ENCODE measurements at places on chromosomes 2 and 18.

DNA sequence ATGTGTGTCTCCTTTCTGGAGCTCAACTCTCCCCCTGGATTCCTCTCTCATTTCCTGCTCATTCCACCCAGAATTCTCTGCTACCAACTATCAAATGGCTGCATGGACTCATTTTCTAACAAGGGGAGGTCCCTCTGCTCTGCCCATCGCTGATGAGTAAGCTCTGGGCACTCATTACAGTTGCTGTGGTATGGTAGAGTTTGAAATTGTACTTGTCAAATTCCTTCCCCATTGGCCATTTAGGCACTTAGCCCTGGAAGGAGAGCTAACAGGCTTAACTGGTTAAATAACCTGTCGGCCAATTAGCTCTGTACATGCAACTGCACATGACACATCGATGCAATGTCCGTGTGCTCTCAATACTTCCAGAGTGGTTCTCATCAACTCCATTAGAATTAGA is 20.4 kb downstream of the COL6A3 start:
- no peak for DNase-seq

GRCh38 chr18:62460851-62461300 is 61.9 kb upstream of the ZCCHC2 start:
- DNase-seq: no peak

GRCh38 chr2:168614172-168615018 is 158.3 kb downstream of the CERS6 start:
- no peak for DNase-seq

GRCh38 chr2:10007921-10008808 is 35.2 kb upstream of the KLF11 start:
- DNase-seq: no peak

DNA sequence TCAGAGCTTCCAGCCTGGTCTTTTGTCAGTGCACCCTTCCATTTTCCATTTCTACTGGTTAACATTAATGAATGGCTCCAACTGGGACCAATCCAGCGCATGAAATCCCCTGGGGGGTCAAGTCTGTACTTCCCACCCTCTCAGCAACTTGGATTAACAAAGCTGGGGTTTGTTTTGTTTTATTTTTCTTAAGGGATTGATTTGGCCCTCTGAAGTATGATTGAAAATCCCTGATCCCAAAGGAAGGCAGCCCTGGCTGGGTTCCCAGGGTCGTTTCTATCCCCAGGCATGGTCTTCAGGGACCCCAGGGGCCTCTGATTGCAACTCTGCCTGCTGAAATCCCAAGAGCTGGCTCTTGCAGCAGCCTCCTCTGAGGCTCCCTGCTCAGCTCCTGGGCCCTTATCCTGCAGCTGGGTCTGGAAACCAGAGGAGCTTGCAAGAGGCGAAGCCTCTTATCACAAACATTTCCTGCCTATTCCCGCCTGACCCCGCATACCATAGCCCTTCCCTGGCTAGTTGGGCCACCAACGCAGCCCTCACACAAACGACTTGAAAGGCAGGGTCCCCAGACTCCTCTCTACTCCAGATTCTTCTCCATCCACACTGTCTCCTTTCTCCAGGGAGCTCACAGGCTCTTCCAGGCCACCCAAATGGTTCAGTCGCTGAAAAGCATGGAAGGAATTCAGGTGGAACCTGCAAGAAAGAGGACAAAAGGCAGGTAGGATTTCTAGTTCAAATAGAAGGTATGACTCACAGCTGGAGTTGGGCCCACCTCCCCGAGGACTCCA is 109.7 kb upstream of the PKDCC start:
- DNase-seq: no peak

- no peak for DNase-seq
Measured at GRCh38 chr2:150520887-150521664, 33.6 kb upstream of the RND3 start.

DNA sequence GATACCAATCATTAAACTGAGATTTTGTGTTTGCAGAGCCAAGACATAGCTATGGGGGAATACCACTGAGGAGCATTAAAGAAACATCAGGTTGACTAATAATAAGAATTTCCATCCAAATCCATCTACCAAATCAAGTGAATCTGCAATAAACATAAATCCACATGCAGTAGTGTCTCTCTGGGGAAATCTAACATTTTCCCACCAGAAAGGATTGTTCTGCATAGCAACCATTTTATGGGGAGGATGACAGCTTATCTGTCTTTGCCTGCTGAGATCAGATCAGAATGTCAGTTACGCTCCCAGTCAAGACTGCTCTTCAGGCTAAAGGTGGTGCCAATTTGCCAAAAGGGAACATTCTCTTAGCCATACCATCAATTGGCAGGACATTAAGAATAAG is 1098.9 kb upstream of the CHAC2 start:
- no peak for DNase-seq

DNA sequence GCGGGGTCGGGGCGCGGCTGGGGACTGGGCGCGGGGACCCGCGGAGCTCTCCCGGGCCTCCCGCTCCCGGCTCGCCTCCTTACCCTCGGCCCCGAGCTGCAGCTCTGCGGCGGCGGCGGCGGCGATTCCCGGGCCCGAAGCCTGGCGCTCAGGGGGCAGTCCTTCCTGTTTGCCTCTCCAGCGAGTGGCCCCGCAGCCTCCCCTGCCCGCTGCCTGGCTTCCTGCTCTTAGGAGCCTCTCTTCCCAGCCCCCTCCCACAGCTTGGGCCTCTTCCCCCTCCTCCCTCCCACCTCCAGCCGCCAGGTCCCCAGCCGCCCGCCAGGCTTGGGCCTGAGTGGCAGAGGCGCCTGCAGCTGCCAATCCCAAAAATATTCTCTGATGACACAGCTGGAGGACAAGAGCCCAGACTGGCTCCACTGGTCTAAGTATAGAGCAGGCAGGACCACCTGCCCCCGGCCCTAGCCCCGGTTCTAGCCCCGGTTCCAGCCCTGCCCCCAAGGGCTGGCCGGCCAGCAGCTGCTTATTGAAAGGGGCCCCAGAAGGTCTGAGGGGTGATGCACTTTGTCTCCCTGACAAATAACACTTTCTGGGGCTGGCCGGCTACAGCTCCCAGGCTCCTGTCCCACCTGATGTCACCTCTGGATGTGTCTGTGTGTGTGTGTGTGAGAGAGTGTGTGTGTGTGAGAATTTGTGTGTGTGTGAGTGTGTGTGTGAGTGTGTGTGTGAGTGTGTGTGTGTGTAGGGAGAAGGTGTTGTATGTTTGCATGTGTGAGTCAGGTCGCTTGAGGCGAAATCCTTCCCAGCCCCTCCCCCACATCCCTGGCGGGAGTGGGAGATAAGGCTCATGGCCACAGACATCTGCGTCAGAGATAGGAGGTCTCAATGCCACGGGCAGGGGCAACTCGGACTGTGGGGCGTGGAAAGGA is at the start of gene OBSL1:
Gene OBSL1, minus strand, starts transcription at position 229 of the 926 bp plus-strand sequence. CDS start 307 bp downstream, outside the sequence.
- peak; percentile 88 for DNase-seq

GRCh38 chr2:102366406-102367112 is 11.0 kb downstream of the IL18R1 start:
- no peak for DNase-seq

GRCh38 chr2:239765076-239765845 is 259.9 kb downstream of the NDUFA10 start:
- peak; percentile 37 for DNase-seq

- DNase-seq: no peak
Measured at GRCh38 chr2:30127016-30127893, 19.6 kb upstream of the YPEL5 start.

DNA sequence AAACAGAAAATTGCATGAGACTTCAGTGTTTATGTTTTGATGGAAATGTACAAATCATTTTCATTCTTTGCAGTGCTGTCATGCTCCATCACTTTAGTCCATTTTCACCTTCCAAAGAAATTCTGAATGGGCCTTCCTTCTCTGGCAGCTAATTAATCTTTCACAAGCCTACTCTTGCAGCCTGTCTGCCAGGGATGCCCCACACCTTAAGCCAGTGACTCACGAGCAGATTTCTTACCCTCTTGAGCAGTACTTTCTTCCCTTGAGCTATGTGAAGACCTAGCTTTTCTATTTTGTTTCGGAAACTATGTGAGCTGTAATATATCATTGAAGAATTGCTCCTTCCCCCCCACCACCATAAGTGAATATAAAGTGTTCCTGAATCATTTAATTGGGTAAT is 404.3 kb upstream of the VWC2L start:
- no peak for DNase-seq

GRCh38 chr2:47908682-47909081 is 2.4 kb upstream of the FBXO11 start:
- no peak for DNase-seq

DNA sequence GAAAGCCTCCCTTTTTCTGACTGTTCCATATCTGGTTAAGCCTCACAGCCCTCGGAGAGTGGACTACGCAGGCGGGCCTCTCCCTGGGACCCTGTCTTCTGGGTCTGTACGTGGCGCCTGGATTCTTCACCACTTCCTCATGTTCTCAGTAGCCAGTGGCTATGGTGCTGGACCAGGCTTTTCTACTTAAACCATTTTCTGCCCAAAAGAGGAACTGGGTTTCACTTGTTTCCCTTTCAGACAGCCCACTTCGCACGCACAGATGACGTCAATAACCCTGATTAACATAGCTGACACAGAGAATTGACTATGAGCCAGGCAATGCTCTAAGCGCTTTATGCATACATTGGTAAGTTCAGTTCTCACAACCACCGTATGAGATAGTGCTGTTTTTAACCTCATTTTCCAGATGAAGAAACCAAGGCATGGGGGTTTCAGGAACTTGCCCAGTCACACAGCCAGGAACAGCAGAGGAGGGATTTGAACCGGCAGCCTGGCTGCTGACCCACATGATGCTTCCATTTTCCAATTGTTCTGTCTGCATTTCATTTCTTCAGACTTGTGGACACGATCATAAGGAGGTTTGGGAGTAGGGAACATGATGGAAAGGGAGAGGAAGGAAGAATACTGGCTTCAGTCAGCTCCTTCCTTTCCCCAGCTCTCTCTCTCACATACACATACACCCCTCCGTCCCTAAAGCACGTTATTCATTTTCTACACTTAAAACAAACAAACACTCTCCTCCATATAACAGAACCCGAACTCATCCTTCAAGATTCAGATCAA is 41.7 kb downstream of the MYOM1 start:
- DNase-seq: peak; percentile 67

DNA sequence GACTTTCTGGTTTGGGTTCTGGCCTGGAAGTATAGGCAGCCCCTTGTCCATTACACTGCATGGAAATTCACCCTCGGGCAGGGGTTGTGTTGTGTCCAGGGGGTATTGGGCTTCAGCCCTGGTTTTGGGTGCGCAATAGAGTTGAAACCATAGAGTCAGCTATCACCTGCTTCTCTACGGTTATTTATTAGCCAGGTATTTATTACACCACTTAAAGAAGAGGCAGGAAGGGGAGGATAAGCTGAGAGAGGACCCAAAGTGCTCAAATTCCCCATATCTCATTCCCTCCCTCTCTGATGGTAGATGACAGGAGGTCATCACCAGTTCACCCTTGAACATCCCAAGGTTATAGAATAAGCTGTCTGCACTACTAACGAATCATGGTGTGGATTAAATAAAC is 133.4 kb downstream of the HRH4 start:
- DNase-seq: no peak

- DNase-seq: peak; percentile 94
Measured at GRCh38 chr2:27428978-27429541, 629 bp downstream of the NRBP1 start.

GRCh38 chr2:223414646-223415045 is 187.5 kb downstream of the SCG2 start:
- DNase-seq: no peak

- DNase-seq: no peak
Measured at GRCh38 chr2:68994864-68995263, 18.1 kb upstream of the ANTXR1 start.

DNA sequence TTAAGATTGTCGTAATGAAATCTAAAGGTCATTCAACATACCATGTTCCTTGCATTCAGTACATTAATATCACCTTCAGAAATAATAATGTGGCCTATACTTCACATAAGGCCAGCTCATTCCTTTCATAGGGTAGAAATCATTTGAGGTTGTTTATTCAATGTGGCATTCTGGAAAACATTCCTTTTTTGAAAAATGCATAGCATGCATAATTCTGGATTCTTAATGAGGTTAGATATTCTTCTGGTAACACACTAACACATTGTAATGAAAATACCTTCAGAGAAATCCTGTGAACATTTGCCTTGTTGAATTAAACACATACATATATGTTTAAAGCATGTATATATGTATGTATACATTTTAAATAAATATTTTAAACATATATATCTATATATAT is 204.6 kb upstream of the KCNH7 start:
- DNase-seq: no peak

- DNase-seq: no peak
Measured at GRCh38 chr2:195051401-195051800, 605.6 kb upstream of the SLC39A10 start.

DNA sequence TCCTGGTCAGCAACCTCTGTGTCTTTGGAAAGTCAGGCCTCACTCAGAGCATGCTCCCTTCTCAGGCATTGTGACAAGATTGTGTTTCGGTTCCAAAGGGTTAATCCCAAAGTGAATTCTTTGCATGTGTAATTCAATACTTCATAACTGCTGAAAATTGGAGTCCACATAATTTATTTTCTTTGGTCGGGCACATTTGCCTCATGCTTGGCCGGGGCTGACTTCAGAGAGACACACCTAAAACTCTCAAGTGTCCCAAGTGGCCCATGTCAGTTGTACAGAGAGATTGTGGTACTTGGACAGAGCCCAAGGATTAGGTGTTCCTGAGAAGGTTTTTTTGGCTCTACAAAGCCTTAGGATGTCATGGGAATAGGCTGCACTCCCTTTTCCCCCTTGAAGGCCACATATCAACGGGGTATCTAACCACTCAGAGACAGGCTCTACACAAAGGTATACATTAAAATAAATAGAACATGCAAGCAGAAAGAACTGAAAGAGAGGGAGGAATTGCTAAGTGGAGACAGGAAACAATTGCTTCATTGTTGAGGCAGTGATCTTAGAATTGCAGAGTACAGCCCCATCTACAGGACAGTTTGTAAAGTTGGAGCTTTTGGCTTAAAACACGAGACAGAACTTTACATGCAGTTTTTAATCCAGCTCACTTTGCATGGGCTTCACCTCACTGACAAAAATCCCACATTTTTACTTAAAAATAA is 1232.3 kb upstream of the ZEB2 start:
- peak; percentile 57 for DNase-seq

GRCh38 chr18:75036917-75037688 is 171.8 kb downstream of the PTGR3 start:
- no peak for DNase-seq

GRCh38 chr18:23618862-23619387 is 32.6 kb upstream of the NPC1 start:
- peak; percentile 74 for DNase-seq

DNA sequence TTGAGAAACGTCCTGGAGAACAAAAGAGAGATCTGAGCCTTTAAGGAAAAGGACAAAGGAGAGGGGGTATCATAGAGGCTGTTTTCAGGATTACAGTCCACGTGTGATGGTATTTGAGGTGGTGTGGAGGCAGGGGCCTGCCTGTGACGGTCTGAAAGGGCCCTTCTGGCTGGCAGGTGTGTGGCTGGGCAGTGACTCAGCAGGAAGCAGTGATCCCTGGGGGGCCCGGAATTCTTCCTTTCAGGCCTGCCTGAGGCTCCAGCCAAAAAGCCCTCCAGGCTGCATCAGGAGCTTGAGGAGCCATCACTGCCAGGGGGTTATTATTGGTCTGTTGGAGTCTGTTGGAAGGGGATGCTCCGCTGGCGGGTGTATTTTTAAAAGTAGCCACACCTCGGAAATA is 97.2 kb upstream of the TMEM18 start:
- no peak for DNase-seq
